Spleen (tissue), 13 donors: ENCODE measurements at places on chromosomes 1 and 21.
A peak's percentile ranks its signal among the peaks of the same experiment; 100 is the strongest.

GRCh38 chr1:7190261-7190660 lies 405.0 kb downstream of the CAMTA1 start:
- no peak for DNase-seq

DNA sequence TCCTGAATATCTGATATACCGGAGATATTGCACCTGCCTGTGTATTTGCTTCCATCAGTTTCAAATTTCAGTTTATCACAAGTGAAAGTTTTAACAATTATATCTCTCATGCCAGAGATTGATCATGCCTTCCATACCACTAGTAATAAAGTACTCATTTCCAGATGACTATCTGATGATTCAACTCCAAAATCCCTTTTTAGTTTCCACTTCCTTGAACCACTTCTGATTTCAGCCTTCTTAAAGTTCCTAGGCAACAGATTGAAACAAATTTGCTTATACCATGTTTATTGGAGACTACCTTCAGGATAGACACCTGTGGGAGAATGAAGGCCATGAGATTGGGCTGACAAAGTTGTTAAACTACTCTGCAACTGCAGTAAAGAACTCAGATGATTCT lies 21.5 kb upstream of the COL11A1 start:
- DNase-seq, result no peak

- DNase-seq, result no peak
Observed at GRCh38 chr1:228204958-228205357, 2.9 kb upstream of the OBSCN start.

DNA sequence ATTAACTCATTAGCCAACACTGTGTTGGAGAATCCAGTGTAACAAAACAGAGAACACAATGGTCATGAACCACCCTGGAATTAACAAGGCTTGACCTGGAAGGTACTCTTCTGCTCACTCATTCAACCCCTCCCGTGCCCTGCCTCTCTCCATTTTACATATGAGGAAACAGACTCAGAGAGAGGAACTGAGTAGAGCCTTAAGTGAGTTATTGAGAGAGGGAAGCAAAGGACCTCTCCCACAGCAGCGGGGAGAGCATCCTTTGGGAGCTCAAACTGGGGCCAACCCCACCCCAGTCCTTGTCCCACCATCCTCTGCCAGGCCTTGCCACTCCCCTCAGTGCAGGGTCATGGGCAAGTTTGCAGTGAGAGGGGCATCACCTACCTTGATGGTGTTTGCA lies 1.4 kb downstream of the S100A12 start:
- peak; percentile 70 for DNase-seq

GRCh38 chr1:160618763-160619274 lies 28.0 kb downstream of the SLAMF1 start:
- DNase-seq, result no peak

DNA sequence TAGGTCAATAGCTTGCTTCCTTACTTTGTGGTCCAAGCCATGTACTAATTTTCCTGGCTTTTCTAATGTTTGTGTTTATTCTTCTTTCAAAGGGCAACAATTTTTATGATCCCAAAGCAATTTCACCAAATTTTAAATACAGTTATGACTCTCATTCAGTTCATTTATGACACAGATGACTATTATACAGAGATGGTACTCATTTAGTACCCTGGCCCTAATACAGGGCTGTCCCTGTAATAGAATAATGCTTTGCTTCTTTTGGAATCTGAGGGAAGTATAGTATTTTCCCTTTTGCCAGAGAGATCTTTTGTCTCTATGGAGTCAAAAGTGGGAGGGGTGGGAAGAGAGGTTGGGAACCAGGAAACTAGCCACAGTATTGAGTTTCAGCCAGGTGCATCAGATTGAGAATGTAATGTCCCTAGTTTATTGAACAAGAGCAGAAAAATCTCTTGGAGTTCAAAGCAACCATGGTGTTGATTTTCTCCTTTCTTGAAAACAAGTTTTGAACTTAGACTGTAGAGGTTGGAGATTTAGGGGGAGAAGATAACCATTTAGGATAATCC lies 20.4 kb downstream of the DENND2D start:
- no peak for DNase-seq

- no peak for DNase-seq
Observed at GRCh38 chr1:241932845-241933244, 24.7 kb upstream of the BECN2 start.

DNA sequence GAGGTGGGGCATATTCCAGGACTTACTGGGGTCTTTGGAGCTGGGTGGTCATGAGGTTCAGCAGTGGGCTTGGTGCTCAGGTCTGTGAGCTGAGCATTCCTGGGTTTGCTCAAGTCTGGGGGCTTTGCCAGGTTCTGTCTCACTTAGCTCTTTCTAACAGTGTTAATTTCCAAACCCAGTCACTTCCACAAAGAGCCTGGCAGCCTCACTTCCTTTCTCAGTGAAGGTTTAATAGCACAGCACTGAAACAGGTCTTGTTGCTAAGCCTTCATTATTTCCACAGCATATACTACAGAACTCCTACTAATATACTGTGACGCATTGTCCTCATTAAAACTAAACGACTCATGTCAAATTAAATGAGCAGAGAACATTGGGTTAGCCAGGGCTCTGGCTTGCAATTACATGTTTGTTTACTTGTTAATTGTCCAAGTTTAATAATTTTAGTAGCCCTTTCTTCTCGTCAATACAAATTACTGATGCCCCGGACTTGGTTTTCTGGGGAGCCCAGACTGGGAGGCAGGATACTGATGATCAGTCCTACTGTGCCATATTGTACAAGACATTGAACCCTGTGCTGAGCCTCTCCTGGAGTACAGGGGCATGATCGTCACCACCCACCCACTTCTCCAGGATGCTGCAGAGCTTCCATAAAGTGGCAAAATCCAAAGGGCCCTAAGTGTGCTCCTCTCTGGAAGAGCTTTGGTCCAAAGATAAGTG lies 170.7 kb downstream of the IER5 start:
- DNase-seq, result no peak

GRCh38 chr1:74485622-74486021 lies 26.8 kb downstream of the LRRC53 start:
- no peak for DNase-seq
